ENCODE measurements at places on chromosomes 7 and 10.

GRCh38 chr7:20220921-20221547 is 3.9 kb upstream of the MACC1 start:
- DNase-seq, result no peak

DNA sequence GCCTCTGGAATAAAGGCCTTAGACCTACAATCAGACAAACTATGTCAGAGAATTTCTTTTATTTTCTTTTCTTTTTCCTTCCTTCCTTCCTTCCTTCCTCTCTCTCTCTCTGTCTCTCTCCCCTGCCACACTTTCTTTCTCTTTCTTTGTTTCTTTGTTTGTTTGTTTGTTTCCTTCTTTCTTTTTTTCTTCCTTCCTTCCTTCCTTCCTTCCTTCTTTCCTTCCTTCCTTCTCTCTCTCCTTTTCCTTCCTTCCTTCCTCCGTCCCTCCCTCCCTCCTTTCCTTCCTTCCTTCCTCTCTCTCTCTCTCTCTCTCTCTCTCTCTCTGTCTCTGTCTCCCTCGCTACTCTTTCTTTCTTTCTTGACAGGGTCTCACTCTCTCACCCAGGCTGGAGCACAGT is 242.6 kb downstream of the GATA3 start:
- DNase-seq, result no peak

GRCh38 chr10:92177546-92177945 is 113.3 kb downstream of the CPEB3 start:
- DNase-seq, result no peak

- DNase-seq, result no peak
Measured at GRCh38 chr7:25758559-25758958, 393.4 kb upstream of the NFE2L3 start.

DNA sequence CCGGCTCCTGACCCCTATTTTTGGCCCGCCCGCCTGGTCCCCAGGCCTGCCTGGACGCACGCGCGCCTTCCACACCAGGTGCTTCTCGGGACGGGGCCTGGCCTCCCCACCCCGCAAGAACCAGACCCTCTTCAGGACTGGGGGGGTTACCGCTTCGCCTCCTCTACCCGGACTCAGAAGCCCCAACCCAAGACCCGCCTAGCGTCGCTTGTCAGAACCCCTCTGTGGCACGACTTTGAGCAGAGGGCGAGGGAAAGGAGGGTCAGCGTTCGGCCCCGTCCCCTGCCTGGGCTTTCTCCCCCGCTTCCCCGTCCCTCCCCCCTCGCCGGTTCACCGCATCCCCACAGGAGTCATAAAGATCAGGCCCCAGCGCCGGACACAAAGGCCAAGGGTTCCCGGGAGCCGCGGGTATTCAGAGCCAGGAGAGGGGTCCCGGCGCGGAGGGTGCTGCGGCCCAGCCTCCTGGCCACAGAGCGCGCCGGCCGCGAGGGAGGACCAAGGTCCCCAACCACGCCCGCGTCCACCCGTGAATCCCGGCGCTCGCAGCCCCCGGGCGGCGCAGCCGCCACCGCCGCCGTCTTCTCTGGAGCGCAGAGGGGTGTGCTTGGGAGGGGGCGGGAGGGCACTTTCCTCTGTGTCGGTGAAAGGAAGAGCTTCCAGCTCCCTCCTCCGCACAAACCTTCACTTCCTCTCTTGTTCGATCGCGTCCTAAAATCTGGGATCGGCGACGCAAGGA is 351.9 kb downstream of the DNAJB6 start:
- DNase-seq, result no peak

DNA sequence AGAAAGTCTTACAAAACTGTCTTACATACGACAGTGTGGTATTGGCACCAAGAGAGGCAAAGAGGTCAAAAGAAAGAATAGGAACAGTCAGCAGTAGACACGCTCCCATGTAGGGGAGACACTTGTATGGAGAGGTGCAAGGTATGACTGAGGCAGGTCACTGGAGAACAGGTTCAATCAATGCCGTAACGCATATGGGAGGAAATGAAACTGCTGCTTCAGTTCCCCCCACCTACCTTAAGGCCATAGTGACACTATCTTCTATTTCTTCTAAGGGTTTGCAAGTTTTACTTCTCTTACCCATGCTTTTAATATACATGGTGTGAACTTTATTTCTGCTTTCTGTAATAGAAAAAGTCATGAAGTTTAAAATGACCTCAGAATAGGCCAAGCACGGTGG is 5.5 kb upstream of the PITRM1 start:
- DNase-seq, result no peak

GRCh38 chr10:689452-690371 is at the start of gene DIP2C:
DIP2C (minus strand) TSS chr10:689668; CDS start chr10:689578, 90 bp downstream.
- DNase-seq, result peak; percentile 85

DNA sequence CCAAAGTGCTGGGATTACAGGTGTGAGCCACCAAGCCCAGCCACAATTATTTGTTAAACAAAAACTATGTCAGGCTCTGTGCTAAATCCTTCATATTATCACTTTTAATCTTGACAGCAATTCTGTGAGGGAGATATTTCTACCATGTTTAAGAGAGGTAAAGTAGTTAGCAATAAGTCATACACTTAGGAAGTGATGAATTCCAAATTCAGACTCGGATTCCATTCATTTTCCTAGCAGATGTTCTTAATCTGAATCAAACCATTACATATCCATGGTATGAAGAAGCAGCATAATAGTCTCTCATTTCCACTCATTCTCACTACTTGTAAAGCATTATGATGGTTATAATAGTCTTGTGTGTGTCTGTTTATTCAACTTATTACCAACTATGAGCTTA is 2.9 kb upstream of the CD36 start:
- no peak for DNase-seq

DNA sequence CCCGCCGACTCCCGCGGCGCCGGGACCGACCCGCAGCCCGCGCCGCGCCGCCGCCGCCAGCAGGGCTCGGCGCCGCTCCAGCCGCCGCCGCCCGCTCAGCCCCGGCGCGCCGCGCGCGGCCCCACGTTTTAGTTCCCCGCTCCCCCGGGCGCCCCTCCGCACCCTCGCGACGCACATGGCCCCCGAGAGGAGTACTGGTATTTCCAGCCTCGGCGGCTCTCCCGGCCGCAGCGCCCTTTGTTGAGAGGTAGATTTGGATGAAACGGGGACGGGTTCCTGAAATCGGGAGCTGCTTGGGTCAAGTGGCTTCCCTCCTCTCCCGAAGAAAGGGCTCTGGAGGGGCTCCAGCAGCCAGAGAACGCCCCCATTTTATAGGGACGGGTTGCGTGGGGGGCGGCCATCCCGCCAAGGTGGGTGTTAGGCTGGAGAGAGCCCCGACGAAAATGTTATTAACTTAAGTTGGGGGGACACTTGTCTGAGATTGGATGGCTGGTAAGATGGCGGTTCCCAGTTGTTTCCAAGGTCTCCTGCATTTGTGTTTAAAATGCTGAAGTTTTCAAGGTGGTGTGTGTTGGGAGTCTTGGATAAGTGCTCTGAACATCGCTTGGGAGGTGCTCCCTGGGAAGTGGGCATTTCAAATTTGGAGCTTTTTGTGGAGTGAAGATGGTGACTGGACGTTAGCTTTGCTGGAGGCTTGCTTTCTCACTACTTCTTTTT is 1.2 kb downstream of the BMI1 start:
- DNase-seq, result peak; percentile 59

DNA sequence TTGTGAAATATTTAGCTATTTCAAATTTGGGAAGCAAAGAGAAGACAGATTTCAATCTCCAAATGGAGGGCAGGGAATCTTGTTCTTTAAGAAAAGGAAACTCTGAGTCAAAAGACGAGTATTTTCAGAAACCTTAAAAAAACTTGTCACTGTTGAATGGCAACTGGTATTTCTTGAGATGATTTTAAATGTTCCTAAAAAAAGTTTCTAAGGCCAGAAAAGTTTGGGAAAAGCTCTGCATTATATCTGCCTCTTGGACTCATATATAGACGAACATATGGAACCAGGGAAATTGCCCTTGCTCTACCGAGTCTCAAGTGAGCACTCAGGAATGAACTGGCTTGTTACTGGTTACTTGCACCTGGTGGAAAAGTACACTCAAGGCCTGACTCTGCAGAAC is 69.5 kb downstream of the ADAM22 start:
- DNase-seq, result no peak

DNA sequence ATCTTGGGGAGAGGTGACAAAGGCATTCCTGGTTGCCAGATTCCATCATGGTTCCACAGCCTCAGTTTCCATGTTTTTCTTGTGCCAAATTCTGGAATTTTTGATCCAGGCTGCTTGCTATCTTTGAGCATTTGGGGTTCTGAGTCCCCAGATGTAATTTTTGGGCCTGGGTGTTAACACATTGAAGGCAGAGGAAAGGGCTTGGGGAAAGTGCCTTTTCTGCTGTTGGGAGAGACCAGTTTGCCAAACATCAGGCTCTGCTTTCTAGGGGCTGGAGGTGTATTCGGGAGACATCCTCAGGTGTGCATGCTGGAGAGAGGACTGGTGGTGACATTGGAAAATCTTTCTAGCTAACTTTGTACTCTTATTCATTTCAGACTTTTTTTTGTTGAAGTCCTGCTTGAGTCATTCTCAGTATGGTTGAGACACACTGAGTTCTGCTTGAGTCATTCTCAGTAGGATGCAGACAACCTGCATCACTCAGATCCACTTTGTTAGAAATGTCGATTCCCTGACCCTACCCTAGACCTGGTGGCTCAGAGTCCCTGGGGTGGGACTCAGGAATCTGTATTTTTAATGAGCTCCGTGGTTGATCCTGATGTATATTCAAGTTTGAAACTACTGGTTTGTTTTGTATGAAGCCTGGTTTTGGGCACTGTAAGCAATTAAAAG is 101.0 kb downstream of the LRMDA start:
- no peak for DNase-seq

GRCh38 chr7:74464931-74465886 is 11.5 kb downstream of the GTF2IRD1 start:
- no peak for DNase-seq

- DNase-seq, result no peak
Measured at GRCh38 chr7:113456533-113456932, 338.2 kb upstream of the SMIM30 start.

GRCh38 chr7:2459674-2460073 is 16.5 kb downstream of the GRIFIN start:
- DNase-seq, result no peak

GRCh38 chr10:27986821-27987220 is 12.1 kb downstream of the ODAD2 start:
- DNase-seq, result no peak

DNA sequence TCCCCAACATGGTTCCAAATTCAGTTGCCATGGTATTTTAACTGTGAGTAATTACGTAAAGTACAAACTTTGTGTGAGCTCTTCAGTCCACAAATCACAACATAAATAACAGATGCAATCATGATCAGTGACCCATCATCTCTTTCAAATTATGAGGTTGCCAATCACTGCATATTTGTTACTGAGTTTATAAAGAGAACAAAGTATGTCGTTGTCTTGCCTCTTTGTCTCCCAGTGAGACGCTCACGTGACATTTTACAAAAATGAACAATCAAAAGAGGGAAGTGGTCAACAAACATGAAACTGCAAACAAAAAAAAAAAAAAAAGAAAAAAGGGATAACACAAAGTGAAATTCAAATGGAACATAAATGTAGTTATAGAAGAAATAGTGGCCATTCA is 122.7 kb upstream of the PDSS1 start:
- DNase-seq, result no peak

- DNase-seq, result no peak
Measured at GRCh38 chr10:50501478-50501877, 122.3 kb downstream of the SGMS1 start.

DNA sequence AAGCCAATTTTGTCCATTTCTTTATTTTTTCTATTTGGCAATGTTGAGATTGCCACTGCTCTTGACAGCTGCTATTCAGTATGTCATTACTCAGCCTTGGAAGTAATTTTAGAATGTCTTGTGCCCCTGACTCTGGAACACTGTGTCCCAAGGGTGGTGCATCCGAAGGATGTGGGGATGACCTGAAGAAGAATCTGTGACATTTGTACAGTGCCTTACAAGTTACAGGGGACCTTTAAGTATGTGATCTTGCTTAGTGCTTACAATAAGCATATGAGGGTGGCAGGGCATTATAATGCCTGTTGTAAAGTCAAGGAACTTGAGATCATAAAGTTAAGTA is 239.5 kb downstream of the REEP3 start:
- DNase-seq, result no peak

GRCh38 chr10:99975106-99975829 is 34.5 kb downstream of the DNMBP start:
- no peak for DNase-seq

GRCh38 chr7:91357379-91357778 is 93.1 kb downstream of the FZD1 start:
- no peak for DNase-seq

DNA sequence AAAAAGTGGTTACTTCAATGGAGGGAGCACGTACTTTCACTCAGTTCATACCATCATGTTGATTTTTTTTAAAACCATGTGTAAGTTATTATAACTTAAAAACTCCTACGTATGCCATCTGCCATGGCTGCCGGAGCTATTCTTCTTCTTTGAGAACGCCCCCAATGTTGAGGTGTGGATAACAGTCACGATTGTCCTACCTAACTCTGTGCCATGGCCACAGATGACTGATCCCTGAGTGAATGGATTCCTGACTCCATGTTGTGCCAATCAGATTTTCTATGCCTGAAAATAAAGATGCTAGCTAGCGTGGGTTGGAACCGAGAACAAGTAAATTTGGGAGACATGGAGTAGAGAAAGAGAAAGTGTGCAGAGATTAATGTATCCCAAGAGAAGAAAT is 5.3 kb downstream of the MCMBP start:
- DNase-seq, result no peak

GRCh38 chr10:23439452-23439960 is 631 bp downstream of the OTUD1 start:
- DNase-seq, result peak; percentile 49

- DNase-seq, result no peak
Measured at GRCh38 chr7:96121752-96122151, 200.1 kb downstream of the SLC25A13 start.

DNA sequence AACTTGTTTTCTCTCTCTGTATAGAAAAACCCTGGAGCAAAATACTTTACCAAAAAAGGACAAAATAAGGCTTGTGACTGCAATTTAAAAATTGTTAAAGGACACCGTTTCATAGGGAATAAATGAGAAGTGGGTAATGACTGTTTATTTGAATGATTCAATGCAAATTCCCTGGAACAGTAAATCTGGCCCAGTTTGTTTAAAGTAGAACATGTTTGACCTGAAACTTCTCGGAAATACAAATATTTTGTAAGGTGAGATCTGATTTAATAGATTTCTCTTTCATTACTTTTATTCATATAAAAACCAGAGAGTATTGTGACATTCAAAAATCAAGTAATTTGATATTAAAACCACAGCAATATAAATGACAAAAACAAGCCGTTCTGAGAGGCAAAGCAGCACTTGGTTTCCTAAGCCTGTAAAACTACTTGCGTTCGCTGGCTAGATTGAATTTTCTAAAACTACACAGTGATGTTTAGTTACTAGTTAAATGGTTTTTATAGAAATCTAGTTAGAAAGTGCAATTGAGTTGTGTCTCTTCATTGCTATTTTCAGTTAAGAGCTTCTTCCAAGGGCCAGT is 76.8 kb upstream of the PITRM1 start:
- DNase-seq, result no peak
